GM12878 (cell line): ENCODE measurements at places on chromosomes 2 and 18.

DNA sequence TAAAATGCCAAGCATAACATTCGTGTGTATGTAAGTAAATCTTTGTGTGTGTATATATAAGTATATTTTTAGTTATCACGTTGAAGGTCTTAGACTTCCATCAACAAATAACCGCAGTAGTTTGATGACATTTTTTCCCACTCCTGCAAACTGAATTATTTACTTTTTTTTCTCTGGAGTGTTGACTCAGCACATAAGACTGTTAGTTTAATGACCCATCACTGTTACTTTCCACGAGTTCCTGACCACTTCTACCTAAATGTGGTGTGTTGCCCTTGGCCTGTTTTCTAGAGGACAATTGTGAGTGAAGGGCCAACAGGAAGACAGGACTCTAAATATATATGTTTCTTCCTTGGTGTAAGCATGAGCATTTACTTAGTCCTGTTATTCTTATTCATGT lies 71.3 kb upstream of the TXNDC2 start:
- DNase-seq: no peak

DNA sequence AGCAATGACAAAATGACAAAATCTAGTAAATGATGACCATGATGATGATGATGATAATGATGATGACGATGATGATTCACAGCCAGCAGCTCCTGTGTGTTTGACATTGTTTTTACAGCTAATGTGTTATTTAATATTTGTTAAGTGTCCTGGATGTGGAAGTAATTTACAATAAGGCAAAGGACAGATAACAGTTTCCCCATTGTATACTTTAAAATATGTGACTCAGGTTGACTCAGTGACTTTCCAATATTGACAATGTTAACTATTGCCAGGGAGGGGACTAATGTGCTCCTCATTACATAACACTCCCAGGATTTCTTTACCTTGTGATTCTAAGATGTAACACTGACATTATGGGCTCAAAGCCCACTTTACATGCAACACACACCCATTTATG lies 602.2 kb downstream of the FBXO15 start:
- DNase-seq: no peak

DNA sequence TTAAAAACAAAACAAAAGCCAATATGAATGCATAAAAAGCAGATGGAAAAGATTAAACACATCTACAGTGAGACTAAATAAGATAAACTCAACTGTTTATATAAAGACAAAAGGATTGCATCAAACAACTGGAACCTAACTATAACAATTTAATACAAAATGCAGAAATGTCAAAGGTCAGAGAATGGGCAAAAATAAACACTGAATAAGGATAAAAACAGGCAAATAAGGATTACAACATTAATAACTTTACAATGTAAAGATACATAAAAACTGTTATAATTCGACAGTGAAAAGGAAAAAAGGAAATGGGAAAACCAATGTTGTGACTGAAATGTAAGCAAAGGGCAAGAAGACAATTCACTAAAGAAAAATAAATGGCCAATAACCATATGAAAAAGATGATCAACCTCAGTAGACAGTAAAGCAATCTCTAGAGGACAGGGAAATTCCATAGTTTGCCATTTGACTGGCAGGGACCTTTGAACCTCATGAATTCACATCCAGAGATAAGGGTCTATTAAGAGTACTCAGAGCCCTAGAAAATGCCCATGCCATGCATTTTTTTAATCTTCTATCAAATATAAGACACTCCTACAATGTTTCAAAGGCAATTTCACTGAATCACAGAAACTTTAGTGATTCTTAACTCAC lies 83.7 kb downstream of the TMEM131 start:
- no peak for DNase-seq

DNA sequence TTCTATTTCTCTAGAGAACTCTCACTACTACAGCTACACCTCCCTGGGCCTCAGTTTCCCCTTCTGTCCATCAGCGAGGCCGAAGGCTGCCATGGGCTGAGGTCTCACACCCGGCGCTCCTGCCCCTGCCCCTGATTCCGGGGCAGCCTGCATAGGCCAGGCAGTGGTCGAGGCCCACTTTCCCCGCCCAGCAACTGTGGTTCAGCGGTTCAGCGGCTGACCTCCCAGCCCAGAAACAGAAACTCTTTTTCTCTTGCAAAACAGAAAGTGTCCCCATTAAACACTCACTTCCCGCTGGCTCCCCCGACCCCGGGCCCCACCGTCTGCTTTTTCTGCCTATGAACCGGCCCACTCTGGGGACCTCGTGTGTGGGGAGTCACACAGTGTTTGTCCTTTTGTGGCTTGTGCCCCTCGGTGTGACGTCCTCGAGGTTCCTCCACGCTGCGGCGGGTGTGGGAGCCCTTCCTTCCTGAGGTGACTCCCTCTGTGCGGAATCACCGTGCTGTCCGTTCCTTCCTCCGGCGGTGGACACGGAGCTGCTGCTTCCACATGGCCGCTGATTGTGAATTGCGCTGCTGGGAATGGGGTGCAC lies 16.0 kb downstream of the PDCD1 start:
- no peak for DNase-seq

GRCh38 chr2:39476524-39476923 lies 39.4 kb upstream of the MAP4K3 start:
- no peak for DNase-seq

GRCh38 chr2:153715218-153715850 lies 156.4 kb upstream of the GALNT13 start:
- DNase-seq: no peak

GRCh38 chr2:138213084-138213483 lies 248.8 kb downstream of the HNMT start:
- peak; percentile 3 for DNase-seq

DNA sequence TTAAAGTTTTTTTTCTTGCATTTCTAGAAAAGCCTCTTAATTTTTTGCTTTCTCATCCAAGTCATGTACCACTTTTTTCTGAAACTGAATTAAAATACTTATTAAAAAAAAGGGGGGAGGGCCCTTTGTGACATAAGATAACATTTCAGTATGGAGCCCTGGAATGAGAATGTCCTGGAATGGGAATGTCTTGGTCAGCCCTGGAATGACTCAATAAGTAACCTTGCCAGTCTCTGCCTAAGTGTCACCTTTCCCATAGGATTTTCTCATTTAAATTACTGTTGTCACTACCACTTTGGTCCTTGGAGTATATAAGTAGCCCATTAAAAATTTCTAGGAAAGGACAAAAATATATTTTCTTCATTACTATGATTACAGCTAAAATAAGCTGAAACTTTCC lies 4.7 kb downstream of the UBXN2A start:
- DNase-seq: no peak
